ENCODE measurements at places on chromosomes 16 and 17.

DNA sequence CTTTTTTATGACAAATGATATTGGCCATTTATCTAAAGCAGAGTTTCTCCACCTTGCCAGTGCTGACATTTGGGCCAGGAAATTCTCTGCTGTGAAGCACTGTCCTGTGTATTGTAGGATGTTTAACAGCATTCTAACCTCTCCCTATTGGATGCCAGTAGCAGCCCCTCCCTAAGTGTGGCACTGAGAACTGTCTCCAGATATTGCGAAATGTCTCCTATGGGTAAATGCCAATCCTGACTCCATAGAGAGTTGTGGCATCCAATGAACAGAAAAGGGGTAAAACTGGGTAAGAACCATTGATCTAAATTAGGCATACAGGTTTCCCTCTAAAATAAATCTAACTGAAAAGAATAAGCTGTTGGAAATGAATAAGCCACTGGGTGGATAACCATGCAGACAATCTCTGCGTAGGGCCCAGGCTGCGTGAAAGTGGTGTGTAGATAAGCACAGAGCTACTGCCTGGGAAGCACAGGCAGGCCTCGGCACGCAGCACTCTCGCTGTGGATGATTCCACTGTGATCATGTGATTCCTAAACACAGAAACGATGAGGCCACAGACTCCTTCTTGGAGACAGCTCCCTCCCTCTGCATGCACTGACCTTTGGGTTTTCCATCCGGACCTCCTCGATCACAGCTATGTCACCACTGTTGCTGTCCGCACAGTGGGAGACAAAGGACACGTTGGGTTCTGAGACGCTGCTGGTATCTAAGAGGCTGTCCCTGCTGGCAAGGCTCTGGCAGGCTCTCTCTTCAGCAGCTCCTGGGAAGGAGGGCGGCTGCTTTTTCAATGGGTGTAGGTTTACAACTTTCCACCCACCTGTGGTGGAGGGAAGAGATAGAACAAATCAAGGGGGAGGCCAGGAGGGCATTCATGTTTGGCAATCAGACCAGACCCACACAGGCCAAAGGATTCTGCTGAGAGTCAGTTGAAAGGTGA, 44.1 kb downstream of the GTF3C1 start:
- no peak for DNase-seq

- no peak for DNase-seq
These were observed 5.2 kb downstream of the IL21R start for GRCh38 chr16:27407133-27407532.

DNA sequence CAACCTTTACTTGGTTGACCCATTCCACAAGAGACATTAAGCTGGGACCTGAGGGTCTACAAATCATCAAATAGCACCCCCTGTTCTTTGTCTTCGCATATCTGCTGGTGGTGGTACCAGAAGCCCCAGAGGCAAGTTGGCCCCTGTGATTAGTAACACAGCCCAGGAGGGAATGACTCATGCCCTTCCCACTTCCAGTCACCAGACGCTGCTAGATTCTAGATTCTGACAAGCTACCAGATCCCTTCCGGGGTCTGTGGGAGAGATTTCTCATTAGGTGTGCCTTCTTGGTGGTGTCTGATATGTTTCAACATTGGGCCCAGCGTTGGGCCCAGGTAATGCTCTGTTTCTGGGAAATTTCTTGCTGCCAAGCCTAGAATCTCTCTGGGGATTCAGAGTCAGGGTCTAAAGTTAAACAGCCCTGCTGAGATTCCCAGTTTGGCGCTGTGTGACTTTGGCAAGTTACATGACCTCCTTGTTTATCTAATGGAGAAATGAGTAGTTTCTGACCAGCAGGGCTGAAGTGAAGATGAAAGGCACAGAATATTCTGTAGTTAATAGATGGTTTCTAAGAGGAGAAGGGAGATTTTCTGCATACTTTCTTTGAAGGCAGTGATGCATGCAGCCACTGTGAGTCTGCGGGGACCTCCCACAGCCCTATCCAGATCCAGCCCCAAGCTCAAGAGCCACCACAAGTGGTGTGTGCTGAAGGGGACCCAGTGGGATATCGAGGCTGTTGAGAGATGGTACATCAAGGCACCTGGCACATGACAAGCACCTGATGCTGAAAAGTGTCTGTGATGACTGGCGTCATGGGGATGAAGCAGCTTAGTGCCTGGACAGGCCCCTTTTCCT, 3.9 kb downstream of the TRPV2 start:
- DNase-seq = no peak

- no peak for DNase-seq
These were observed 36.4 kb downstream of the HEATR3 start for GRCh38 chr16:50102051-50102746.

DNA sequence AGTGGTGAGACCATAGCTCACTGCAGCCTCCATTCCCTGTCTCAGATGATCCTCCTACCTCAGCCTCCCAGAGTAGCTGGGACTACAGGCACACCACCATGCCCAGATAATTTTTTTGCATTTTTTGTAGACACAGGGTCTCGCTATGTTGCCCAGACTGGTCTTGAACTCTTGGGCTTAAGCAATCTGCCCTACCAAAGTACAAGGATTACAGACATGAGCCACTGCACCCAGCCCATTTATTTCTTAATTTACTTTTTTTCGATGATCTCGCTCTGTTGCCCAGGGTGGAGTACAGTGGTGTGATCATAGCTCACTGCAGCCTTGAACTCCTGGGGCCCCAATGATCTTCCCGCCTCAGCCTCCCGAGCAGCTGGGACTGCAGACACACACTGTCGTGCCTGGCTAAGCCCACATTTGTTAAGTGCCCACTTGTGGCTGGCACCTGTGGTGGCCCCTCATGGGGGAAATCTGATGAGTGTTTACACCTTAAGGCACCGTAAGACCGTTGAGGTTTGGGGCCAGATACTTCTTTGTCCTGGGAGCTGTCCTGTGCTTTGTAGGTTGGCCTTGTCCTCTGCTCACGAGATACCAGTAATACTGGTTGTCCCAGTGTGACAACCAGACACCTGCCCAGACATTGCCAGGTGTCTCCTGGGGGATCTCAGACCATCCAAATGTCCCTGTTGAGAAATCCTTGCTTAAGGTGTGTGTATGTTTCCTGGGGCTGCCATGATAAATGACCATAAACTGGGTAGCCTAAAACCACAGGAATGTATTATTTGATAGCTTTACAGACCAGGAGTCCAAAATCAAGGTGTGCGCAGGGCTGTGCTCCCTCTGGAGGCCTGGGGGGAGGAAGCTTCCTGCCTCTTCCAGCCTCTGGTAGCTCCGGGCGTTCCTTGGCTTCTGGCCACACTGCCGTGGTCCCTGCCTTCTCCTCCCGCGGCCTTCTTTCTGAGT, 141.4 kb upstream of the GSE1 start:
- DNase-seq = no peak

GRCh38 chr16:50933262-50933661, 191.4 kb downstream of the CYLD start:
- DNase-seq = no peak

DNA sequence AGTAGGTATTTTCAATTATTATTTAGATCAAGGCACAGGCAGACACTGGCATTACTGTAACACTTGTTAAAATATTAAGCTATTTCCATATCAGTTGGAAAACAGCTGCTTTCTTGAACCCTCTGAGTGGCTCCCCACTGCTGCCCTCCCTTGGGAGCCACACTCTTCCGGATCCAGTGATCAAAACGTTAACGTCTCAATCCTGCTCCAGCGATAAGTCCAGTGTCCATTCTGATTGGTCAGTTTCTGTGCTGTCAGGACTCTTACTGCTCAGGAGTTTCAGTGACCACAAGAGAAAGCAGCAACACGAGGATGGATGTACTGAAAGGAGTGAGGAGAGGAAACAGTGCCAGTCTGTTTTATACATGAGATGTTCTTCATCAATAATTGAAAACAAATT, 13.8 kb upstream of the ZKSCAN2 start:
- no peak for DNase-seq

GRCh38 chr17:76953946-76954345, 85.7 kb downstream of the MGAT5B start:
- DNase-seq = no peak

DNA sequence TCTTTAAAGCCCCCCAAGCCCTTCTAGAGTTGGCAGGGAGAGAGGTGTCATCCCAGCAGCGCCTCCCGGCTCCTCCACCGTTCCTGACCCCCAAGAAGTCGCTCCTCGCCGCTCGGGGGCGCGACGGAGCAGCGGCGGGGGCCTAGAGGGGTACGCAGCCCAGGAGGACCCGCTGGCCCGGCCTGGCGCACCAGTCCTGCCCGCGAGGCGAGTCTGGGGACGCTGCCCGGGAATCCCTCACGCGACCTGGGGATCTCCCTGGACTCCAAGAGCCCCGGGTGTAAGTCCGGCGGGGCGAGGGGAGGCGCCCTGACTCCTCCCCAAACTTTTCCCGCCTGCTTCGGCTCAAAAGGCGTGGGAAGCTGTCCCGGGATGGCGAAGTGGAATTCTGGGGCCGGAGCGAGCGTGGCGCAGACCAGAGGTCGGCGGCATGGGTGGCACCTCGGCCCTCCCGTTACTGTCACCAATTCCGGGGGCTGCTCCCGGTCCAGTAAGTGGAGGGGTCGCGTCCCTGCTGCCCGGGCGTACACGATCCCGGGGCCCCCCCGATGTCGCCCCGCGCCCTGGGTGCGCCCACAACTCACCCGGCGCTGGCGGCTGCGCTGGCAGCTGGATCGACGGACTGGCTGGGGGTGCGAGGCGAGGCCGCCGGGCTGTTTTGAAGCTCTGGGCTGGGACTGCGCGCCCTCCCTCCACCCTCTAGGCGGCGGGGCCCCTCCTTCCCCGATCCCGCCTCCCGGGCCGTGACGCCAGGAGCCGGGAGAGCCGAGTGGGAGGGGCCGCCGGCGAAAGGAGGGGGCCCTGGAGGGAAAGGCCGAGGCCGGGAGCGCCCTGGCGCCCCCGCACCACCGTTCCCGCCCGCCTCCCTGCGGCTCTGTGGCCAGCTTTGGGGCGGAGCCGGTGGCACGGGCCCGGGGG, at the start of gene EMP2:
TSS of gene EMP2 (minus strand) at position 634 of the 918 bp plus-strand sequence. CDS start 32,981 bp downstream, outside the sequence.
- DNase-seq = peak; percentile 66

DNA sequence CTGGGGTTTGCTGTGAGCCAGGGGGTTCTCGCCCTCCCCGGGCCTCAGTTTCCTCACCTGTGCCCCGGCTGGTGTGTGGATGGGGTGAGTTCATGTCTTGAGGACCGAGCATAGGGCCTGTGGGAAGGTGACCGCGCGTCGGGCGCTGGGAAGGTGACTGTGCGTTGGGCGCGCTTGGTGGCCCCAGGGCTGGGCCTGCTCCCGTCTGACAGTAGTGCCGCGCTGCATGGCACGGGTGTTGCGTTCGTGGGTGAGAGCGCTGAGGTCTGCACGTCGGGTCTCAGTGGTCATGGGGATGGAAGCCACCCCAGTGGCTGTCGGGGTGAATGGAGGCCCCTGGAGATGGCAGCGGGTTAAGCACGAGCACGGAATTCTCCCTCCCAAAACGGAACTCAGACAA, 9.2 kb downstream of the ASPSCR1 start:
- DNase-seq = no peak

- no peak for DNase-seq
These were observed 266.7 kb upstream of the FOXF1 start for GRCh38 chr16:86243571-86244154.

GRCh38 chr17:76174037-76174436, 33.0 kb upstream of the FOXJ1 start:
- no peak for DNase-seq

GRCh38 chr16:22763437-22764080, 50.4 kb upstream of the HS3ST2 start:
- DNase-seq = no peak

DNA sequence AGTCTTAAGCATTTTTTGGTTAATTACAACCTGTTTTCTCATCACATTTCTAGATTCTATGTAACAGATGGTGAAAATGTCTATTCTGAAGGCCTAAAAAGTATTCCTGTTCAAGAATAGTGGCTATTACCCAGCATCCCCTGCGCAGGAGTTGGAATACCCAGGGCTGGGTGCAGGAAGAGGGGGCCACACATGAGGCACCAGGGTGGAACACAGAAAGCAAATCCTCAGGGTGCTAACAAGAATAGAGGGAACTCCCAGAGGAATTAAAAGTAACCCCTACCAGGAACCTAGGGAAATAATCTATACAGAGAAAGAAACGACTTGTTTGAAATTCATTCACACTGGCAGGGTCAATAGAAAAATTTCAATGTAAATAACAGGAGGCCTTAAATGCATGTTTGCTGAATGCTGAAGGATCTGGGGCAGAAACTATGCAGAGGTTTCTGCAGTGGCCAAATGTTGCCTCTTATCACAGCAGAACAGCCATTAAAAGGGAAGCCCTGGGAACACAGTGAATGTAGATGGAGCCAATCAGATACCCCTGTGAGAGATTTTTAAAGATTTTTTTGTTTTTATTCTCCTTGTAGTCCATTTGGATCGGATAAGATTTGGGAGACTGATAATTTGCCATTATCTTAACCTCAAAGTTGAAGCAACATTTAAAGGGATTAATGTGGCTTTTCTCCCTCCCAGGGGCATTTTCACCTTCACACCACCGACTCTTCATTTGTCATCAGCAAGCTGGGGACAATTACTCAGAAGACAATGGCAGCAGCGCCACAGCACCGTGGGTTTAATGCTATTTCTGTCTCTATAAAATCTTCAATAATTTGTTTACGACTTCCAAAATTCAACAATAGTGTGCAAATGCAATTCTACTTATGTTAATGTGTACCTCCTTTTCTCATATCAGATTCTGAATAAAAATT, 196.0 kb upstream of the PSMD7 start:
- no peak for DNase-seq

GRCh38 chr17:32350666-32351418, 885 bp downstream of the ZNF207 start:
- DNase-seq = peak; percentile 13

DNA sequence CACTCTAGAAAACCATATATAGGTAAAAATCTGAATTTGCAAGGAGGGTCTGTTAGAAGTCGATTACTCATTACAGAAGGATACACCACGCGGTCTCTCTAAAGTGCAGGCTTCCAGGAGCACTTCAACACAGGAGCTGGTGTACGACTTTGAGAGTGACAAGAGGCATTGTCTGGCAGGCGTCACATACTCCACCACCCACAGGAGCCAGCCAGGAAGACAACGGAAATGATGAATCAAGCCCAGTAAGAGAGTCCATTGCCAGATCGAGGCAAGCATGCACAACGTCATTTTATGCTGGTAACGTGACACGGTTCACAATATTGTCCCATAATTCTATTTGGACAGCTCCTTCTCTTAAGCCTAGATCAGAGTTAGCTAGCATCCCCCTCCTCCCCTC, 15.0 kb upstream of the CACNG4 start:
- DNase-seq = no peak
